ENCODE measurements at places on chromosomes 1 and 21.

GRCh38 chr1:160095382-160096105 lies 2.9 kb downstream of the IGSF8 start:
- DNase-seq = no peak

GRCh38 chr1:109538827-109539555 lies 681 bp upstream of the GPR61 start:
- no peak for DNase-seq

DNA sequence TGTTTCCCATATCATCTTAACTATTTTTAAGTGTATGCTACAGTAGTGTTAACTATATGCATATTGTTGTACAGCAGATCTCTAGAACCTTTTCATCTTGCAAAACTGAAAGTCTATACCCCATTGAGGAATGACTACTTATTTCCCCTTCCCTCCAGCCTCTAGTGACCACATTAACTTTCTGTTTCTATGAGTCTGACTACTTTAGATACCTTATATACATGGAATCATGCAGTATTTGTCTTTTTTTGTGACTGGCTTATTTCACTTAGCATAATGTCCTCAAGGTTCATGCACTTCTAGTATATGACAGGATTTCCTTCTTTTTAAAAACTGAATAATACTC lies 96.5 kb upstream of the BTG3 start:
- DNase-seq = no peak

DNA sequence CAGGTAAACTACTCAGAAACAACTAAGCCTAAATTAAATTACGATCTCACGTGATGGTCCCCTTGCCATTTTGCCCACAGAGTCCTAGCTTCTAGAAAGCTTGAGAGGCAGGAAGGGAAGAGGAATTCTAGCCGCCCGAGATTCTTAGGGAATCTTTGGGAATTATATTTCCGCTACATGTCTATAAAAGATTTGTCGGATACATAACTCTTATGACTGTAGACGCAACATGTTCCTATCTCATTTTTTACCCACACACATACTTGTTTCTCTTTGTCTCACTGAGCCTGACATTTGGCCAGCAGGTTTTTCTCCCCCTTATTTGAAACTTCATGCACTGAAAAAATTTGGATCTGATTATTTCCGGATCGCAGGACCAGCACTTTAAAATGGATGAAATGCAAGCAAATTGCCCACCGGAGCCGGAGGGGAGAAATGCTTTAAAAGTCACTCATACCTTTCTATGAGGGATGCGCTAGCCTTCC lies 5.5 kb downstream of the GLIS1 start:
- DNase-seq = no peak

DNA sequence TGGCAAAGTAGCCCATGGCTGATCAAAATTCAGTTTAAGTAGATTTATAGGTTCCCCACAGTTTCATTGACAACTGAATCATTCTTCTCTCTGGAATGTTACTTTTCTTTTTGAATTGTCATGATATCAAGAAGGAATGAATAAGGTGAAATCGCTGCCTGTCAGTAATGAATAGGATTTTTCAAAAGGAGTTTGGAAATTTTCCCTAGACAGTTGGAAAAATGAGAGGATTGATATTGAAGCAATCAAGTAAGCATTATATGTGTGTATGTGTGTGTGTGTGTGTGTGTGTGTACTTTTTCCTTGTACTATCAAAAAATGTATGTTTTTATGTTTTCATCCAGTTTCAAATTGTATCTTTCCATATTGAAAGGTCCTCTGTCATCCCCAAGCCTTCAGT lies 479.5 kb downstream of the MRPL39 start:
- no peak for DNase-seq

DNA sequence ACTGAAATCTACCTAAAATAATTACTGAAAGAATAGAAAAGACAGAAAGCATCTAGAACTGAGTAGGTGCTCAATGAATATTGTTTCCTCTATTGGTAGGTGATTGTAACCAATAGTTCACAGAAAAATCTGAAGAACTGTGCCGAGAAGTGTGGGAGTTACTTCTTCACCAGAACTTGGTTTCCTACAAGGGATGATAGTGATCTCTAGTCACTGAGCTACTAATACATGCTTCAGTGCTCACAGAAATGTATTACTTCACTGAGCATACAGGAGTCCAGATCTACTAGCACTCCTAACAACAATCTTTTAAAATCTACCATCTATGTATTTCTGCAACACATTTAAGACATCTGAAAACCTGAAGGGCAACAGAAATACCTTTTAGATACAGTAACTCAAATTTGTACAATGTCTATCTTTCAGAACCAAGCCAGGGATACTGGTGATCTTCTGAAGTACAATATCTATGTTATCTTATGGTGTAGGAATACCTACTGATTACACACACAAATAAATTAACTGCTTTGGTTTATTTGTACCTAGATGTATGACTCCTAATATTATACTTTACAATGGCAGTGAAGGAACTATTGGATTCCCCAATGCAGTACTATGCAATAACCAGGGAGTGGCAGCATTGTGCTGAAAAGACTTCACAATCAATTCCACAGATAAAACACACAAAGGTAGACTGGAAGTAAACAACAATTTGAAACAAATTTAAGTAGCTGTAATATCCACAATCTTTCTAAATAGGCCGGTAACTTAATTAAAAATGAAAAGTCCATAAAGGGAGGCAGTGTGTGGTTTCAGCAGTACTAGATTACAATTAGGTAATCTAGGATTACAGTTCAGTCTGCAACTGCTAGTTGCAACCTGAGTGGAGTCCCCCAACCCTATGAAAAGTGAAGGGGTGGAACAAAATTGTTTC lies 243.0 kb downstream of the SLC45A1 start:
- DNase-seq = peak; percentile 52

DNA sequence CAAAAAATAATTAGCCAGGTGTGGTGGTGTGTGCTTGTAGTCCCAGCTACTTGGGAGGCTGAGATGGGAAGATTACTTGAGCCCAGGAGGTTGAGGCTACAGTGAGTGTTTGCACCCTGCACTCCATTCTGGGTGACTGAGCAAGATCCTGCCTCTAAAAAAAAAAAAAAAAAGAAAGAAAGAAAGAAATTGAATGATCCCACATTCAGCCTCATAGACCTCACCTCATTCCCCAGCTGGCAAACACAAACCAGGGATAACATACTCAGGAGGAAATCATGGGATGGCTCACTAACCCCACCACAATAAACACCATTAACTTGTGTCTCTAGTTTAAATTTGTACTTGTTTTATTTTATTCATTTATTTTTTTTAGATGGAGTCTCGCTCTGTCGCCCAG lies 8.5 kb downstream of the ENSA start:
- DNase-seq = no peak

DNA sequence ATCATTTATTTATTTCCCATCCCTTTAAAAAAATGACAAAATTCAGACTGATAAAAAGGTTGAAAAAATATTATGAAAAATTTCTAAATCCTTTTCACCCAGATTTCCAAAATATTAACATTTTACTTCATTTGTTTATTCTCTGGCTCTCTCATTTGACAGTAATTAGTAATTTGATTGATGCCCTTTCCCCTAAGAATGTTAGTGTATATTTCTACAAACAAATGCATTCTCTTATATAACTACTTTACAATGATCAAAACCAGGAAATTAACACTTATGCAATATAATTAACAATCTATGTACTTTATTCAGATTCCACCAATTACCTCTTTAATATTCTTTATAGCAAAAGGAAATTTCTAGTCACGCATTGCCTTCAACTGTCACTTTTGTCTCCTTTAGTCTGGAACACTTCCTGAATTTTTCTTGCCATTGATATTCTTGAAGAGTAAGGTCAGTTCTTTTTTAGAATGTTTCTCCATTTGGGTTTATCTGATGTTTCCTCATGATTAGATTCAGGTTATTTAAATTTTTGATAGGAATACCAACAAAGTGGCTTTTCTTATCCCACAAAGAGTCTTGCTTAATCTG lies 3.9 kb downstream of the CD53 start:
- no peak for DNase-seq

DNA sequence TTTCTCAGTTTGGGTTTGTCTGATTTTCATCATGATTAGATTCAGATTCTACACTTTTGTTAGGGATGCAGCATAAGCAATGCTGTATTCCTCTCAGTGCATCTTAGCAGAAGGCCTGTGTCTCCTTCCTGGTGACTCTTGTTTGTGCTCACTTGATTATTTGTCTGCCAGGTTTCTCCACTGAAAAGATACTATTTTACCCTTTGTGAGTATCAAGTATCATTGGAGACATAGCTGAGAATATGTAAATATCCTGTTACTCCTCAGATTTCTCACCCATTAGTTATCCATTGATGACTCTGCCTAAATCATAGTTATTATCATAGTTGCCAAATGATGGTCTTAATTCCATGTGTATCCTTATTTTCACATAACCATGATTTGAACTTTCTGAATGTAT lies 148.5 kb downstream of the POU2F1 start:
- no peak for DNase-seq
